Bladder microvascular endothelial cell (primary cell): ENCODE measurements at places on chromosomes 6 and 20. TPM values are rescaled to one million over a fixed set of nuclear protein-coding genes. Genes with fewer than 3 reads are reported as not detected.

The RFX6 gene
- total RNA-seq, result not detected in 2 replicates

The SLC17A2 gene
- total RNA-seq, result not detected in 2 replicates

The UBE2C gene
- total RNA-seq, result 8.9 and 20.7 TPM in 2 replicates

The SLC4A11 gene
- 1.3 and 28.9 TPM in 2 replicates for total RNA-seq

The NEDD9 gene
- total RNA-seq, result 139 and 239 TPM in 2 replicates

The SEL1L2 gene
- not detected in 2 replicates for total RNA-seq

The DACT2 gene
- total RNA-seq, result not detected in 2 replicates

The FAM217A gene
- not detected in 2 replicates for total RNA-seq

The C2 gene
- not detected in 2 replicates for total RNA-seq

The UFL1 gene
- 13.9 and 20.1 TPM in 2 replicates for total RNA-seq

The ADGB gene
- total RNA-seq, result not detected in 2 replicates

The UST gene
- 0.16 and 0.25 TPM in 2 replicates for total RNA-seq

The ALDH8A1 gene
- 1.0 TPM in 1 of 2 replicates, not detected in the other for total RNA-seq

The SYCP2 gene
- 0.49 and 2.6 TPM in 2 replicates for total RNA-seq

The ATP9A gene
- total RNA-seq, result 13.9 and 52.6 TPM in 2 replicates

The C20orf96 gene
- 3.6 and 4.2 TPM in 2 replicates for total RNA-seq

The AGPAT1 gene
- total RNA-seq, result 5.3 and 16.7 TPM in 2 replicates

The C20orf144 gene
- total RNA-seq, result under 0.01 TPM in 1 of 2 replicates, not detected in the other

The ACSS1 gene
- total RNA-seq, result 15.2 and 24.8 TPM in 2 replicates

The ENPP3 gene
- 1.5 TPM in 1 of 2 replicates, not detected in the other for total RNA-seq

The SFT2D1 gene
- 16.8 and 21.0 TPM in 2 replicates for total RNA-seq

The NKX2-4 gene
- not detected in 2 replicates for total RNA-seq

The WRNIP1 gene
- total RNA-seq, result 42.1 and 51.4 TPM in 2 replicates

The DDO gene
- 0.16 and 5.6 TPM in 2 replicates for total RNA-seq

The MOXD1 gene
- total RNA-seq, result 0.13 and 0.16 TPM in 2 replicates

The SNX9 gene
- 34.2 and 48.8 TPM in 2 replicates for total RNA-seq

The PTPRA gene
- total RNA-seq, result 19.8 and 29.6 TPM in 2 replicates

The HLA-DRA gene
- total RNA-seq, result 2.9 TPM in 1 of 2 replicates, not detected in the other
